NT2/D1 (cell line): ENCODE measurements at places on chromosomes 4 and X.

GRCh38 chr4:88110826-88111225 lies 47.6 kb downstream of the ABCG2 start:
- no peak for DNase-seq

GRCh38 chr4:111879539-111879938 lies 265.7 kb upstream of the FAM241A start:
- no peak for DNase-seq

- no peak for DNase-seq
Measured at GRCh38 chr4:57443787-57444186, 333.6 kb upstream of the IGFBP7 start.

- DNase-seq = no peak
Measured at GRCh38 chr4:143355540-143356217, 19.0 kb downstream of the GAB1 start.

DNA sequence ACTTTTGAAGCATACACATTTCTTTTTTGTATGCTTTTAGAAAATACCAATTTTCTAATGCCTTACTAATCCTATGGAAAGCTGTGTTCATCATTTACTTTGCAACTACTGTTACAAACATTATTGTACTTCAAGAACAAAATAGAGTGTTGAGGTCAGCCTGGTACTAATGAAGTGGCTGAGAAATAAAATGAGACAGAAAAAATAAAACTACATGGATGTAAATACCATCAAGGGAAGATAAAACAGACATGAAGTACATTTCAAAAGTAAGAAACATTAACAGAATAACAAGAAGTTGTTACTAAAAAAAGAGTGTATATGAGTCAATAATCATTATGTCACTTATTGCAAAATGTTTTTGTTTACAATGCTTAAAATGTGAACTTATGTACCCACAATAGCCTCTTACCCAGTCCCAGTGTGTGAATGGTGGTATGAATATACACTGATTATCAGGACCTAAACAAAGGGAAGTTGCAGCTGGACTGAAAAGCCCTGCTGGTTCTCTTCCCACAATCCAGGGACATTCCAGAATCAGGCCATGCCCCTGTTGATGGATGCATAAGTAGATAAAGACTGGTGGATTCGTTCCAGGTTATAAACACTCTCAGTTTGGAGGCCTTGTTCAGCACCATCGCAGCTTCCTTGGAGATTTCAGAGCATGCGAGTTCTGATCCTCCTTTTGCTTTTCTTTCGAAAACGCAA lies 2.4 kb upstream of the CSN3 start:
- DNase-seq = no peak

GRCh38 chr4:15653864-15654592 lies 1.1 kb downstream of the FBXL5 start:
- no peak for DNase-seq

- DNase-seq = no peak
Measured at GRCh38 chr4:168475745-168476144, 4.5 kb downstream of the DDX60L start.

GRCh38 chr4:38673130-38673978 lies 9.4 kb downstream of the KLF3 start:
- DNase-seq = no peak

DNA sequence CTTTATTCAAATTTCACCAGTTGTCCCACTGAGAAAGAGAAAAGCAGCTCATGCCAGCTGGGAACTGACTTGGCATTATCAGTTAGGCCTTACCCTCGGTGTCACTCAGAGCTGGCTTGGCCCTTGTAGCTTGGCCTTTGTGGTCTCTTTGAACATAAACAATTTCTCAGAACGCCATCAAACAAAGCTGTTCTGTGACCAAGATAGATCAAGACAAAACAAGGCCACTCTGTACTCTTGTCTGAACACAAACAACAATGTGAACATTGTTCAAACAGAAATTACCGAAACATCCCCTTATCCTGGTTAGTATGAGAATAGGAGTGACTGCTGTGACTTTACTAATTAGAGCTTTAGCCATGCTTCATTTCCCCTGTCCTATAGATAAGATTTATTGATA lies 57.2 kb downstream of the DIPK2B start:
- no peak for DNase-seq
